ENCODE measurements at places on chromosomes 1 and 21. TPM values are rescaled to one million over a fixed set of nuclear protein-coding genes. Genes with fewer than 3 reads are reported as not detected.

PROX1 gene
- total RNA-seq = 0.25 TPM

- H3K4me1 ChIP-seq = peaks cover 10% of the 10 kb centered on the region
- no peak for DNase-seq
- no peaks in the 10 kb centered on the region for H3K27me3 ChIP-seq
- H3K27ac ChIP-seq = no peak overlapping the region
These were observed 2.8 kb downstream of the MX1 start for GRCh38 chr21:41428847-41429246.

- H3K27me3 ChIP-seq = no peaks in the 10 kb centered on the region
- no peak for DNase-seq
- H3K36me3 ChIP-seq = no peaks in the 10 kb centered on the region
- H3K4me3 ChIP-seq = no peak overlapping the region
These were observed 18.4 kb upstream of the COL6A1 start for GRCh38 chr21:45963232-45963570.

FAAH gene
- 0.74 TPM for total RNA-seq

All from SJSA1 (cell line).